Stimulated activated CD8-positive, alpha-beta memory T cell treated with anti-CD3 and anti-CD28 coated beads, Interleukin-4, amount 100 ng/mL, for 1 hour (primary cell): ENCODE measurements at places on chromosomes 2 and 18.

DNA sequence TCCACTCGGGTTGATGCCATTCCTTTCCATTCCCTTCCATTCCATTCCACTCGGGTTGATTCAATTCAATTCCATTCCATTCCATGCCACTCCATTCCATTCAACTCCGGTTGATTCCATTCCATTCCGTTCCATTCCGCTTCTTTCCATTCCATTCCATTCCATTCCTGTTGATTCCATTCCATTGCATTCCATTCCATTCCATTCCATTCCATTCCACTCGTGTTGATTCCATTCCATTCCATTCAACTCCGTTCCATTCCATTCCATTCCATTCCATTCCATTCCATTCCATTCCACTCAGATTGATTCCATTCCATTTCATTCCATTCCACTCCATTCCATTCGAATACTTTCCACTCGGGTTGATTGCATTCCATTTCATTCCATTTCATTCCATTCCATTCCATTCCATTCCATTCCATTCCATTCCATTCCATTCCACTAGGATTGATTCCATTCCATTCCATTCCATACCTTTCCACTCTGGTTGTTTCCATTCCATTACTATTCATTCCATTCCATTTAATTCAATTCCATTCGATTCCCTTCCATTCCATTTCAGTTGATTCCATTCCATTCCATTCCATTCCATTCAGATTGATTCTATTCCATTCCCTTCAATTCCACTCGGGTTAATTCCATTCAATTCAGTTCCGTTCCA lies 1141.8 kb downstream of the RPIA start:
- no peak for DNase-seq

GRCh38 chr2:74050151-74050550 lies 65.4 kb downstream of the TET3 start:
- DNase-seq, result no peak

- no peak for DNase-seq
Observed at GRCh38 chr2:88942798-88943197, 251.3 kb downstream of the RPIA start.

DNA sequence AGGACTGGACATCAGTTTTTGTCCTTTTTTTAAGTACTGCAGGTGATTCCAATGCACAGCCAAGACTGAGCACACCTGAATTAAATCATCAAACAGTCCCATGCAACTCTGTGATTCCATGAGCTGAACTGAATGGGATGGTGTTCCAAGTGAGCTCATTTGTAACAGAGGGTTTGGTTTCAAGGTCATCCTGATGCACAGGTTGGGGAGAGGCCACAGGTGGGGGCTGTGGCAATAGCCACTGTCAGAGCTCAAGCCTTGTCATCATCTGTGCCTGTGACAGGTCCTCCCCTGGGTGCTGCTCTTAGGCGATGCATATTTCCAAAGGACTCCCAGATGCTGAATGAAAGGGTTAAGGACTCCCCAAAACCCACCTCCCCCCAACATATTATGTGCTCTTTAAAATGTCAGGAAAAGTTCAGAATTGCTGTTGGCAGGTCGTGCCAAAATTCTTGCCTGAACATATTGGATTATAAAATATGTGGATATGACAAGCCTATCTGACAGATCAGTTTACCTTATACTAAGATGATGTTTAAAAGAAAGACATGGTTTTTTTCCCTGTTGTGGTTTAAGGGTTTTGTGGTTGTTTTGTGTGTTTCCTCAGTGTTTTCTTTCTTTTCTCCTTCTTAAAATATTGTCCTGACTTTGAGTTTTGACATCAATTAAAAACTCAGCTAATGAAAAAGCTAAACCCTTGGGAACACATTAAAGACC lies 263.5 kb upstream of the SIX2 start:
- DNase-seq, result no peak

DNA sequence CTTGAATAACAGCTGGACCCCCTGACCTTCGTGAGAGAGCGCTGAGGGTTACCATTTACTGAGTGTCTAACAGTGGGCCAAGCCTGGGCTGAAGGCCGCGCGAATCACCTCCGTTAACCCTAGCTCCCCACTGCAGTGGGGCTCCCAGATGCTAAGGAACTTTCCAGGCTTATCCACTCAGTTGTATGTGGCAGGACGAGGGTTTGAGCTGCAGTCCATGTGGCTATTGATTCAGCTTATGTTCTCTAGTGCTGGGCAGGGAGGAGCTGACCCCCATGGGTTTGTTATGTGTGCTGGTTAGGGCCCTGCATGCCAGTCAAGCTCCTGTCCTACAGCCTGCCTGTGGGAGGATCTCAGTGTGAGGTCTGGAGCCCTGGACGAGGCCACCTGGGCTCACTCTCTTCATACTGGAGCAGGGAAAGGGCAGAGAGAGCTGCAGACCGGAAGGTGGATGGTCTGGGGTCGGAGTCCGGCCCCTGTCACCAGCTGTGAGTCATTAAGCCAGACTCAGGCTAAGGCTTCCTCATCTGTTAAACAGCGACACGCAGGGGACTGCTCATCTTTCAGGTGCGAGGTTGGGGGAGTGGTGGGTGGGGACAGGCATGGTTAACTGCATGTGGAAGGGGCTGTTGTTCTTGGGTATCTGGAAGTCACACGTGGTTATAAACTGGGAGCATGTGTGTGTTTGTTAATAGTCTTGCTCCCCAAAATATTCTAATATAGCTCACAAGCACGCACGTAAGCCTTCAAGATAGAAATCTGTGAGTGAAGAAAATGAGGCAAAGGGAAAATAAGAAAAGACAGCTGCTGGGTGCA lies 6.6 kb downstream of the PSD4 start:
- DNase-seq, result no peak

DNA sequence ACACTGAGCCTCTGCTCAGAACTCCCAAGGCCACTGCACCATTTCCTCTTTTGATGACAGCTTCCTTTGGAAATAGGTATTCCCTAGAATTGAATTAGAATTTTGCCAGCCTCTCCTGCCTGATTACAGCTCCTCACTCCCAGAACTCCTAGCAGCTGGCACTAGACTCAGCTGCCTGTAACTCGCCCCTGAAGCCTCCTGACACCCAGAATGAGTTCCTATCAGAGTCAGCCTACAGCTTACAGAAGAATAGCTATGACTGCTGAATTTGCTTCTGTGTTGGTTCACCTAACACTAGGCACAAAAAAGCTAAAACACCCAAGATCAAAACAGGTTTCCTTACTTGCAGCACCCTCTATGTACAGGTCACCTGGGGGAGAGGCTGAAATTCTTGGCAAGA lies 108.2 kb upstream of the PTPRM start:
- no peak for DNase-seq

DNA sequence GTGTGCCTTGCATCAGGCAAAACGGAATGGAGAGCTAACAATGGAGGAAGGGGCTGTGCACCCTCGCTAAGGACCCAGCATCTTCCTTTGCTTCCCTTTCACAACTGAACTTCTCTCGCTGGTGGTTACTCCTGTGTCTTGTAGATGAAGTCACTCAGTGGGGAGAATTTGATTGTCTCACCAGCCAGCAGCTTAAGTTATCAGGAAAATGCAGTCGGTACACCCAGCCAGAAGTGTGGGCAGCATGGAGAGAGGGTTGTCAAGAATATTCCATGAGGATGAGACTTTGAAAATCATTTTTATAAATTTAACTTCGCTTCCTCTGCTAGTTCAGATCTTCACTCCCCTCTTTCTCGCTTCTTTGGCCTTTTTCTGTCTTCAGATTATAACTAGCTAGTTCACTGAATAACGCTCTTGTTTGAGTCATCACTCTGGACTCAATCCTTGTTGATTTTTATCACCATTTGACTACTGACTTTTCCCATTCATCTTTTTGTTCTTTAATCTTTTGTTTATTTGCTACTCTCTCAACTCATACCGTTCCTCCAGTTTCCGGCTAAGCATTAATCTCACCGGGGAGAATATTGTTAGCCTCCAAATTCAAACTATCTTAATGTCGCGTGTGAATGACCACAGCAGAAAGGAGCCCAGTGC lies 221.7 kb downstream of the CD226 start:
- no peak for DNase-seq

- no peak for DNase-seq
Observed at GRCh38 chr2:51293566-51294200, 261.8 kb upstream of the NRXN1 start.

DNA sequence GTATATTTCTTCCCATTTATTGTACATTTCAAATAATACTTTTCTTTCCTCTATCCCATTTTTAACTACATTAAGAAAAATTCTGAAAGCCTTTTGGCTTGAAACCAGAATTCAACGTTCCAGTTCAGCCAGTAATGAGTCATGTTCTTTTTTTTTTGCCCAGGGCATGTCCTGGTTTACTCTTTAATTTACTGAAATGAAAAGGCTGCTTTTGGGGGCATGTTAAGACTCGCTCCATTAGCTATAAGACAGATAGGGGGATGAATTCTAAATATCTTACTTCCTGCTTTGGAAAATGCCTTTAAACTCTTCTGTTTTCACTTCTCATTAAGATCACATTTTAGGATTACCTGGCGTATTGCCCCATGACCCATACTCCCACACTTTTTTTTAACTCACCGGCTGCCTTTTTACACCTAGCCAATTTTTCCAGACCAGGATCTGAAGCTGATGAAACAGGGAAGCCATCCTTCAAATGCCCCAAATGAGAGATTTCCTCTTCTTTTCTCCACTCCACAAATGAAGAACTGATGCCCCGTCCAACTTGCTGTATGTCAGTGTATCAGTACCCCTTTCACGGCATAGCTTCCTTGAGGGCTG lies 585 bp downstream of the ABCA12 start:
- no peak for DNase-seq

DNA sequence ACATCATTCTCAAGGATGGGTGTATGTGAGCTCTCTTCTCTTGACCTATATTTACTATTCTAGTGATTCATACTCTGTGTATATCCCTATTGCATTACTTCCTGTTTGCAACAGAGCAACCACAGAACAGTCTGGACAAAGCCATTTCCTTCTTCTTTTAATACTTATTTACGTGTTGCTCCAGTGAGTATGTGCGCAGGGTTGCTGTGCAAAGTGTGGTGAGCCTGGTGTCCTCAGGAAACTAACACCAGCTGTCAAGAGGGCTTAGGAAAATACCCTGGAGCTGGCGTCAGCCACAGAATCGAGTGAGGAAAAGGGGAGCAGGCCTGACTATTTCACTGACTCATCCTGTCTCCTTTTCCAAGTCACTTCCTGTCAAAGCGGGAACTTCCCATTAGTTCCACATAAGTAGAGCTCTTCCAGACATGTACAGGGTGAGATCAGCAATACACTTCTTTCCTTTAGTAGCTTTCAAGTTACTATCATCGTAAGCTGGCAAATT lies 214.1 kb upstream of the COPS8 start:
- DNase-seq, result no peak

GRCh38 chr2:47309472-47309951 lies 93.4 kb upstream of the MSH2 start:
- no peak for DNase-seq

DNA sequence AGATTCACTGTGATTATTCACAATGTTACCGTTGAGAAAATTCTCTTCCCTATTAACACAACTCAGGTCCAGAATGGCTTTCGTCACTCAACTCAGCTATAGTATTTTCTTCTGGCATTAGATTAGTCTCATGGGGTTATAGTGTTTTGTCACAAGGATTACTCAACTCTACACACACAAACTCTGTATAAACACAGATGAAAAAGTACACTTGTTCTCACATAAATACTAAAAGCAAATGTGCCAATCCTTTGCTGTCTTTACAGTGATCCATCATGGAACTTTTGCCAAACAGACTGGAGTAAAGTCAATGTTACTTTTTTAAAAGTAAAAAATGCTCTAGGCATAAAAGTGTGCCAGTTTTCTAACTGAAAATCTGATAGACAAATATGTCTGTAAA lies 267.6 kb downstream of the RBM43 start:
- DNase-seq, result no peak
